Stimulated activated CD8-positive, alpha-beta memory T cell treated with anti-CD3 and anti-CD28 coated beads, Interleukin-15, amount 100 ng/mL, for 48 hours (primary cell): ENCODE measurements at places on chromosomes 2 and 18.

DNA sequence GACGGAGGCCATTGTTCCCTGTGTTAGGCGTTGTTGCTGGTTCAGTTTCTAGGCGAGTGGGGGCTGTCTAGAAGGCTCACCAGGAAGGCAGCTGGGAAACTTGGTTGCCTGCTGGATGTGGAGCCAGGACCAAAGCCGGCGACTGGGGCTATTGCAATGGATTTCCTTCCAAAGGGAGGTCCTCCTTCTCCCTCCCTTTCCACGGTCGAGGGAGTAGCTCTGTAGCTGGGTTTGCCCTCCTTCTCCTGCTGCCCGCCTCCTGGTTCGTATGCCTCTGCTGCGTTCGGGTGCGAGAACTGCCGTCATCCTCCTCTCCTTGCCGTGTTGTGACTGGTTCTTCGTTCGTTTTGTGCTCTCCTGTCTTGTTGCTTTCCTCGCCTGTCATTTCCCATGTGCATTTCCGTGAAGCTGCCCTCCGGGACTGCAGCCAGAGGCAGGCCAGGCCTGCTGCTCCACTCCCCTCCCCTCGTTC, 203.4 kb downstream of the NEDD4L start:
- DNase-seq: no peak

- DNase-seq: no peak
Measured at GRCh38 chr18:9739516-9739915, 31.4 kb downstream of the RAB31 start.

DNA sequence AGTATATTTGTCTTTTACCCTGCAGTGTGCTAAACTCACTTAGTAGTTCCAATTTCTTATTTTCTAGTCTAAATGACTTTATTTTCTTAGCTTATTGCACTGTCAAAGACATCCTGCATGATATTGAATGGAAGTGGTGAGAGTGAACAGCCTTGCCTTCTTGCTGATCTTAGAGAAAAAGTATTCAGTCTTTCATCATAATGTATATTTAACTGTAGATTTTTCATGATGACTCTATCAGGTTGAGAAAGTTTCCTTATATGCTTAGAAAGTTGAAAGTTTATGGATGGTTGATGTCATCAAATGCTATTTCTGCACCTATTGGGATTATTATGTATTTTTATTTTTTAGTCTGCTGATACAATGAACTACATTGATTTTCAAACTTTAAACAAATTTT, 21.3 kb upstream of the COL3A1 start:
- no peak for DNase-seq

DNA sequence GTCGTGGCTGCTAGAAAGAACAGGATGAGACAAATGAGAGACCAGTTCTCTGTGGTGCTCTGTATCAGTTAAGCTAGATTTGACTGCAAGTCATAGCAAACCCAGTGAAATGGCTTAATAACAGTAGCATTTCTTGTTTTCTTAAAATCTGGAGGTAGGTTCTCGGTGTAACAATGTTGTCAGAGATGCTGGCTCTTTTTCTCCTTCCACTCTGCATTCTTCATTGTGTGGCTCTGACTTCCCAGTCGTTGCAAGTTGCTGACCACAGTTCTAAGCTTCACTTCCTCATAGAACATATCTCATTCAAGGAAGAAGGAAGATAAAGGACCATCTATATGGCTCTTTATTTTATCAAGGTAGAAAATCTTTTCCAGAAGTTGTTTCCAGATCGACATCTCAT, 7.9 kb upstream of the CKAP2L start:
- DNase-seq: no peak

- no peak for DNase-seq
Measured at GRCh38 chr2:26711457-26712161, 19.1 kb downstream of the KCNK3 start.

DNA sequence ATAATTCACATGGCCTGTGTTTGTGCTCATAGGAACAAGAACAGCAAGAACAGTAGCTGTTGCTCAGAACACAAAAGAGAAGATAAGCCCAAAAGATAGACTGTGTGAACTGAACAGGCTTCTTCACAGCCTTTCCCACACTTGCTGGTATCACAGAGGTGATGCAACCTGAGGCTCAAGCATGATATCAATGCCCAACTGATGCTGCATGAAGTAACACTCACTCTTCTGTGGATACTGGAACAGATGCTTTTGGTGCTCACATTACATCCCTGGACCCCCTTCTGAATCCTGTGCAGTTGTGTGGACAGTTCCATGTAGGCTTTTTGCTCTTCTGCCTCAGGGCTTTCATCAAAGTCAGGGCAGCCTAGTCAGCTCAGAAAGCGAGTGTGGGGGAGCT, 88.4 kb upstream of the RND3 start:
- no peak for DNase-seq

DNA sequence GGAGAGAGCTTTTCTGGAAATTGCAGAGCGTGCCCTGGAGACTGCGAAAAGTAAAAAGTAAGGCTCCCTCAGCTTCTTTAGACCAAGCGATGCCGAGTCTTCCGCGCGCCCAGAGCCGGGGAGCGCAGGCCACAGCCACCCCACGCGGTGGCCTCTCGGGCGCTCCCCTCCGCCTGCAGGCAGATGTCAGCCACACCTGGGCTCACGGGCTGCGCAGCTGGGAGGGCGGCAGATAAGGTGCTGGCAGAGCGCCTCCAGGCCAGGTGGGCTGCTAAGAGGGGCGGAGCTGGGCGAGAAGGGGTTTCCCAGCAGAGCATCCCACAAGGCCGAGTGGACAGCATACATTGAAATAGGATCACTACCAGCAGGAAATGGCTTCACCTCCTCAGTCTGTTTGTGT, 81.7 kb downstream of the ARHGEF4 start:
- no peak for DNase-seq

- DNase-seq: no peak
Measured at GRCh38 chr2:86512034-86512433, 51.2 kb downstream of the CHMP3 start.

- no peak for DNase-seq
Measured at GRCh38 chr2:147198651-147199171, 646.1 kb upstream of the ACVR2A start.

GRCh38 chr2:197191177-197191939, 119.2 kb downstream of the ANKRD44 start:
- DNase-seq: no peak

GRCh38 chr2:180255981-180256380, 248.9 kb upstream of the CWC22 start:
- DNase-seq: no peak

DNA sequence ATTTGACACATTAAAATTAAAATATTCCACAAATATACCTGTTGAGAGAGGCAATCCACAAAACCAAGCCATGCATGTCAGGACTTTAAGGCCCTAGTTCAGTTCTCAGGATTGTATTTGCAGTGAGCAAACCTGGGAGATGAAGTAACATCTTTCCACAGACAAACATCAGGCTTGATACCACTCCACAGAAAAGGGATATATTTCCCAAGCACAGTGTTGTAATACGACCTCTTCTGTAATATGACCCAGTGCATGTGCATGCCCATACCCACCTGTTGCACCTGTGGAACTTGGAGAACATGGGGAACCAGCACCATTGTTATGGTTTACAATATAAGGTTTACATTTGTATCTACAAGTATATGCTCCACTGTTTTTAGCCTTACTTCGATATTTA, 184.0 kb downstream of the PDE11A start:
- DNase-seq: no peak

- no peak for DNase-seq
Measured at GRCh38 chr18:62001396-62001795, 108.6 kb upstream of the RNF152 start.

GRCh38 chr2:151730262-151730975, 3.9 kb downstream of the NEB start:
- no peak for DNase-seq

GRCh38 chr2:70985283-70985688, 6.9 kb downstream of the ANKRD53 start:
- DNase-seq: no peak

DNA sequence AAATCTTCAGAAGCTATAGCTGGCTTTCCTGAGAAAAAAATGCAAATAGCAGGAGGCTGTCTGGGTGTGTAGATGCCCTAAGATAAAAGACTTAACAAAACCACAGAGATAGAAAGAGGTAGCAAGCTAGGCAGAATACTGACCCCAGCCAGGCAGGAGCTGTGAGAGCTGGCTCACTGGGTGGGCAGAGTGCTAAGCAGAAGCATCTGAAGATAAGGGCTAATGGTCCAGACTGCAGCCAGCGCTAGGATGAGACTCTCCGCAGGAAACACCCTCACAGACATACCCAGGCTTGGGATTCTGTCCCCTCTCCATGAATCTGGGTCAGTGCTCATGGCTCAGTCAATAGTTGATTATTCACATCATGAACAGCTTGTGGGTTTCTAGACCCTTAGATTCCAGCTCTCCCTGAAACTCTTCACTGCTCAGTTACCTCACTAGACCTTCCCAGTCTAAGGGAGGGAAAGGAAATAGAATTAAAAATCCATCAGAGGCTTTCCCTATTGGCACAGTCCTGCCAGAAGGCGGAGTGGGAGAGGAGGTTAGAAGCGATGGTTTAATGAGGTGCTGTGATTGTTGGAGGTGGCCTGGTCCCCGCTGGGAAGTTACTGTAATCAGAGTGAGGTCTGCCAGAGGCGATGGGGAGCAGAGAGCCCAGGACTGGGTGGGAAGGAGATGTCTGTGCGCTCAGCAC, 21.4 kb upstream of the CCBE1 start:
- no peak for DNase-seq

GRCh38 chr18:46740046-46740445, 16.8 kb downstream of the ST8SIA5 start:
- no peak for DNase-seq

DNA sequence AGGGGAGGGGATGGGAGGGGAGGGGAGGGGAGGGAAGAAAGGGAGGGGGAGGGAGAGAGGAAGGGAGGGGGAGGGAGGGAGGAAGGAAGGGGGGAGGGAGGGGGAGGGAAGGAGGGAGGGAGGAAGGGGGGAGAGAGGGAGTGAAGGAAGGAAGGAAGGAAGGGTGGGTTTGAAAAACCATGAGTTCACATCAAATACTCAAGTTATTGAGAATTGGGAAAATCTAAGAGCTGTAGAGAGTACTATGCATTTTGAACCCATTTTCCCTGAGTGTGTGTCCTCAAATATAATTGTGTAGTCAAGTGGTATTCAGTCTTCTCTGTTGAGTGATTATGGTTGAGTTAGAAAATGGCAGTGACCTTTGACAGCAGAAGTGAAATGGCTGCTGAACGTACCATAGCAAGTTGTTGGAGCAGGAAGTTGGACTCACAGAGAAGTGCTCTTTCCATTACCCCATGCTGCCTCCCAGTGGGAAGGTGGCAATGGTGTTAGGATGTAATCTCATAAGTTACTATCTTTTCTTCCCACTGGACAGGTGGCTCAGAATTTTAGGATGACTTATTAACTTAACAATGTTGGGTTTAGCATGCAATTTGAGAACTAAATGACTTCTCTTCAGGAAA, 214.6 kb downstream of the SETBP1 start:
- no peak for DNase-seq

DNA sequence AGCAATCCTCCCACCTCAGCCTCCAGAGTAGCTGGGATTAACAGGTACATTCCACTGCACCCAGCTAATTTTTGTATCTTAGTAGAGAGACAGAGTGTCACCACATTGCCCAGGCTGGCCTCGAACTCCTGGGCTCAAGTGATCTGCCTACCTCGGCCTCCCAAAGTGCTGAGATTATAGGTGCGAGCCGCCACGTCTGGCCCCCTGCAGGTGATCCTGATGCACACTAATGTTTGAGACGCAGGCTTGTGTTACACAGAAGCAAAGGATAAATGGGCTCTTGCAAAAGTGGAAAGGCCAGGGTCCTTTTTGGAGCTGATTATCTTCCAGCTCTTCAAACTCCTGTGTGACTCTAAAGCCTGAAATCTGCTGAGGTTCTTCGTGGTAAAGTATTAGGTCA, 84.2 kb downstream of the TGFA start:
- DNase-seq: no peak

DNA sequence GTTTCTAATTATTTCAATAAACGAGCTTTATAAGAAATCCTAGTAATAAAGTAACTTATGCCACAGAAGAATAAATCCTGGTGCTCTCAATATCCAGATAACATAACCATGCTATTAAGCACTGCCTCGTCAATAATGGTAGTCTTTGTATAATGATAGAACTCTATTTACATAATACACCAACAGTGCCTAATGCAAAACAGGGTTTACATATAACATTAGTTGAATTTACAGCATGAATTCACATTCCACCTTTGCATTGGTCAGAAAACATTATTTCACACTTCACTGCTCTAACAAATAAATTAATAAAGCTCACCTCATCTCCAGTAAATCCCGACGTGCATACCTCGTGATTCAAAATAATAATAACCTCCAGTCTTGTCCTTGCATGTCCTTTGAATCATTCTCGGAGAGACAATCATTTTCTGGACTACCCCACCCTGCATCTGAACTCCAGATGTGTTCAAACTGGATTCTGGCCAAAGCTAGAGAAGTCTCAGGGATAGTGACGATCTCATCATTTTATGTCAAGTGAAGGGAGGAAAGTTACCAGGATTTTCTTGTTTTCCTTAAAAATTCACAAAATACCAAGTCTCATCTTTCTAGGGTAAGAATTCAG, 189.2 kb downstream of the NCKAP5 start:
- DNase-seq: no peak

DNA sequence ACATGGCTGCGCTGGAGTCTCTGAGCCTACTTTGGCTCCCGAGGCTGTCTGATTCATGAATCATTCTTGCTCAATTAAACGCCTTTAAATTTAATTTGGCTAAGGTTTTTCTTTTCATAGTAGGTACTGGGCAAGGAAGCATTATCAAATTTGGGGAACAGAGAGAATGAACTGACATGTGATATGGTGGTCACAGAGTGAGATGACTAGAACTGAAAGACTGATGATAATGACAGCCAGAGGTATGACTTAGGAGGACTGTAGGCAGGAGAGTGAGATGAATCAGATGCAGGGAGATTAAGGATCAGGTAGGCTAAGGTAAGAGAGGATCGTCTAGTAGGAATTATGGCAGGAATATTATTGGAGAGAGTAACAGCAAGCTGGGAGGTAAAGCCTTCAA, 40.9 kb upstream of the ST8SIA3 start:
- DNase-seq: no peak

- DNase-seq: no peak
Measured at GRCh38 chr2:86224645-86225355, 25.5 kb downstream of the MRPL35 start.

DNA sequence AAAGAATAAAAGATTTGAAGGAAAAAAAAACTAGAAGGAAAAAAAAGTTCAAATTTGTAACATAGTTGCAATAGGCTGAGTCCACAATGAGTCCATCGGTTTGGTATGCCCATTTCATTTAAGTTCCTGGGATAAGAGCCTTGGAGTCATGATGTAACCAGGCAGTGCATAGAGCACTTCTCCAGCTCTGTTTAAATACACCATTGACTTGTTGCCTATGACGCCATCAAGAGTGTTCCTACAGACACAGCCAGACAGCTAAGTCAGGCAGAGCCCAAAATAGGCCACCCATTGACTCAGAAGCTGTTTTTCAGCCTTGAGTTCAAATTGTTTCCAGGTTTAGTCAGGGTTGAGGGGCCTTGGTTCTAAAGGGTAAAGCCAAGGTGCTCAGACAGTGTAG, 44.9 kb downstream of the SOCS6 start:
- no peak for DNase-seq

DNA sequence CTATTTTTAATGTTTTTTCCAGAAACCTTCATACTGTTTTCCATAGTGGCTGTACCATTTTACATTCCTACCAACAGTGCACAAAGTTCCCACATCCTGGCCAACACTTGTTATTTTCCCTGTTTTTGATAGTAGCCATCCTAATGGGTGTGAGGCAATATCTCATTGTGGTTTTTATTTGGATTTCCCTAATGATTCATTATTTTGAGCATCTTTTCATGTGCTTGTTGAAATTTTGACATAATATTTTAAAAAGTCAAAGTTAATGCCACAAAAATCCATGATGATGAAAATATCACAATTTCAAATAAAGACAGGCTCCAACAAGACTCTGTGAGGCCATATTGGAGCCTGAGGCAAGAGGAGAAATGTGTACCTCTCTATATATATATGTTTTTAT, 50.2 kb downstream of the VWA3B start:
- DNase-seq: no peak
